ENCODE measurements at places on chromosomes 5 and 9.

- DNase-seq: no peak
Observed at GRCh38 chr9:36625006-36625615, 52.4 kb downstream of the MELK start.

DNA sequence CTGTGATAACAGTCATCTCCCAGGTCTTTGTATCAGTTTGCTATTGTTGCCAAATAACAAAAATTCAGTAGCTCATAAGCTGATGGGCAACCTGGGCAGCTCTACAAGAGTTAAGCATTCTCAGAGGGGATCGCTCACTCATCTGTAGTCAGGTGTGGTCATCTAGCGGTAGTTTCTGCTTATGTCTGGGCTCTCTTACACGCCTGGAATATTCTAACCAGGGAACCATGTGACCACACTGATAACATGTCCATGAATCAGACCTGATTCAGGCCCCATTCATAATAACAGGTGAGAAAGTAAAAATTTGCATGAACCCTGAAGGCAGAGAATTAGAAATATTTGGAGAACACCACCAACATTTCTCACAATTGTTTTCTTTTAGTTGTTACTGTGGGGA, 576.1 kb downstream of the SLCO4C1 start:
- DNase-seq: no peak

GRCh38 chr9:131503626-131504465, 1.1 kb downstream of the POMT1 start:
- peak; percentile 14 for DNase-seq

- DNase-seq: peak; percentile 25
Observed at GRCh38 chr5:11619339-11620024, 284.8 kb downstream of the CTNND2 start.

DNA sequence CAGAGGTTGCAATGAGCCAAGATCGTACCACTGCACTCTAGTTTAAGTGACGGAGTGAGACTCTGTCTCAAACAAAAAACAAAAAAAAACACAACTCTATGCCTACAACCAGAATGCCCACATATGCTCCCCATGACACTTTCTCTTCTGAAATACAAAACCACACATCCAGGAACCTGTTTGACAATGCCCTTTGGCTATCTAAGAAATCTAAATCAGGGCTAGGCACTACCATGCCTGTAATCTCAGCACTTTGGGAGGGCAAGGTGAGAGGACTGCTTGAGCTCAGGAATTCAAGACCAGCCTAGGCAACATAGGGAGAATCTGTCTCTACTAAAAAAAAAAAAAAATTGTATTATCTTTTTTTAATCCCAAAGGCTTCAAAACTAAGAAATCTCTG, 10.6 kb downstream of the AFF4 start:
- no peak for DNase-seq
